Sigmoid colon (tissue), 7 donors: ENCODE measurements at places on chromosomes 1 and 21. TPM values are rescaled to one million over a fixed set of nuclear protein-coding genes. Genes with fewer than 3 reads are reported as not detected.

DNA sequence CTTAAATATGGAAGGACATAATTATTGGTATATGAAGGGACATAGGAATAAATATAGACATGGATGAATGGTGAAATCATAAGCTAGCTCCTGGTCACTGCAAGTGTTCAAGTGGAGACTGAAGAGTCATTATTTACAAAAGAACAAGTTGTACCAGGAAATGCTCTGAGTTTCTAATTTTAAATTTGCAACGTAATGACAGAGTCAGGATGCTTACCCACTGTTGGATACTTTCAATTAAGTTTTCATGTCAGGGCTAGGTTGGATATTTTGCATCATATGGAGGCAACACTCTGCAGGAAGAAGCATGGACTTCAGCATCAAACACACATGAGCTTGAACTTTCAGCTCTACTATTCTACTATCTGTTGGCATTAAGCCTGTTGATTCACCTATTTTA, 499.6 kb upstream of the C1orf87 start:
- no peak for DNase-seq

DNA sequence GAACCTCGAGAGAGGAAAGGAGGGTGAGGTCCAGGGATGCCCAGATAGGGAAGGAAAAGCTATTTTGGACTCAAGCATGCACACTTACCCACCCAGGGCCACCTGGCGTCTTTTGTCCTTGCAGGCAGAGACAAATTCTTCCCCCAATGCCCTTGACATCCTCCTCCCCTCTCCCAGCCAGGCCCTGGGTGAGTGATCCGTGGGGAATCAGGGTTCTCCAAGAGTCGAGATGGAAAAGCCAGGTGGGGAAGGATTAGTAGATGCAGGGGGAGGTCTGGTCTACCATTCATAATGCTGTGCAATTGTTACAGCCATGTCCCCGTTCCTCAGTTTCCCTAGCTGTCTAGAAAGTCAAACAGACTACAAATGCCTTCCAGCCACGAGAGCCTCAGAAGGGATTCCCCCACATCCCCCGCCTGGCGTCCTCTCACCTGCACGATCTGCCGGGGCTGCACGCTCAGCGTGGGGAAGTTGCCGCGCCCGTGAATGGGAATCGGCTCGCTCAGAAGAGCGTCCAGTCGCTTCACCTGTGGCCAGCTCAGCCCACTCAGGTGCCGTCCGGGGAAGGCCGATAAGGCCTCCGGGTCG, 580 bp downstream of the TENT5B start:
- DNase-seq, result no peak

GRCh38 chr1:14707531-14708445, 109.3 kb downstream of the KAZN start:
- DNase-seq, result no peak

- DNase-seq, result no peak
These were observed 22.7 kb downstream of the UTP25 start for GRCh38 chr1:209850342-209850979.

DNA sequence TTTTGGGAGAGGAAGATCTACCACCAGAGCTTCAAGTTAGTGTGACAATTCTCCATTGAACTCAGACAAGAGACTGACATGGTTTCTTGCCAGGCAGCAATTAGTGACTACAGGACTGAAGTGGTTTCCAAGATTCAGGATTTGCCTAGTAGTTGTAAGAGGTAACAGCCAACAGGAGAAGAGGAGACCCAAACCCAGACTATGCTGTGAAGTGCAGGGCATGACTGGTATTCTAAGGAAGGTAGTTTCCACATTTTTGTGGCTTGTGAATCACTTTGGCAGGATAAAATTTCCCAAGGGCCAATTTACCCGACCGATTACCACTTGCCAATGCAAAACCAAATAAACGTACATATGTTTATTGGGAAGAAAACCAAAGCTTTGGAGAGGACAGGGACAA, 14.7 kb upstream of the RAP1A start:
- no peak for DNase-seq

- no peak for DNase-seq
These were observed 3.7 kb downstream of the ARHGEF16 start for GRCh38 chr1:3457910-3458883.

SYT6 gene
- total RNA-seq, result 0.55 TPM

DNAJC6 gene
- 6.9 TPM for total RNA-seq
